AG04450 (cell line): ENCODE measurements at places on chromosomes 13 and 19. TPM values are rescaled to one million over a fixed set of nuclear protein-coding genes. Genes with fewer than 3 reads are reported as not detected.

Gene NOVA2
- 0.02 TPM in 1 of 2 replicates, not detected in the other for polyA plus RNA-seq

Gene PTGER1
- polyA plus RNA-seq, result 0.72 and 1.0 TPM in 2 replicates

Gene SMIM44
- not detected in 2 replicates for polyA plus RNA-seq

- DNase-seq, result no peak
Measured at GRCh38 chr13:113558461-113558860, 26.1 kb upstream of the TFDP1 start.

DNA sequence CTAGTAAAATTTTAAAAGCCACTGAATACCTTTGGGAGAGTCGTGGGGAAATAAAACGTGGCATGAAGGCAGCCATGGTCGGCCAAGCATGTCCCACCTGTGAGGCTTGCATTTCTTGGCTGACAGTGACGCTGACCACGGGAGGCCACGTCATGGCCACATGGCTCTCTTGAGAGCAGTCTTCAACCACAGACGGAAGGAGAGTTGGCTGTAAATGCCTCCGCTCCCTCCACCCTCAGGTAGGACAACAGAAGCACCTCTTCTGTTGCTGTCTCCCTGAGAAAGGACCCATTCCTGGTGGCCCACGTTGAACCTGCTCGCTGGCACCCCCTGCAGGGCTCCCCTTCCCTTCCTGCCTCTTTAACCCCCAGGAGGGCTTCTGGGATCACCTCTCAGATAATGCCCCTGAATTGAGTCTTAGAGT, 10.6 kb upstream of the LRRC25 start:
- no peak for DNase-seq

- DNase-seq, result no peak
Measured at GRCh38 chr19:16232127-16232526, 34.4 kb downstream of the AP1M1 start.
